Kasumi-1 (cell line): ENCODE measurements at places on chromosomes 7 and 10.

- DNase-seq, result no peak
Measured at GRCh38 chr7:24668927-24669635, 88.2 kb downstream of the GSDME start.

- peak; percentile 47 for DNase-seq
Measured at GRCh38 chr7:35533902-35534301, 161.0 kb downstream of the HERPUD2 start.

DNA sequence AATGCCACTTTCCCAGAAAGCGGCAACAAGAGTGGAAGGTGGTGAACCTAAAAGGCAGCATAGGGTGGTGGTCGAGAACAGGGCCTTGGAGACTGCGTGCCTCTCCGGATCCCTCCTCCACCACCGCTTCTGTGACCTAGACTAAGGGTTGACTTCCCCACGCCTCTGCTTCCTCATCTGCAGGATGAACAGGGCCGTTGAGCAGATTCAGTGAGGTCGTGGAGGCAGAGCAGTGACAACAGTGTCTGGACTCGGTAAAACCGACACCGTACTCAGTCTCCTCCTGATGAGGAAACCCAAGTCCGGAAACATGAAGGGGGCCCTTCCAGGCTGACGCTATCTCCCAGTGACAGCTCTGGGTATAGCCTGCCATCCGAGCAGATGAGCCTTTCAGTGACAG, 162.6 kb downstream of the CELF2 start:
- peak; percentile 100 for DNase-seq

DNA sequence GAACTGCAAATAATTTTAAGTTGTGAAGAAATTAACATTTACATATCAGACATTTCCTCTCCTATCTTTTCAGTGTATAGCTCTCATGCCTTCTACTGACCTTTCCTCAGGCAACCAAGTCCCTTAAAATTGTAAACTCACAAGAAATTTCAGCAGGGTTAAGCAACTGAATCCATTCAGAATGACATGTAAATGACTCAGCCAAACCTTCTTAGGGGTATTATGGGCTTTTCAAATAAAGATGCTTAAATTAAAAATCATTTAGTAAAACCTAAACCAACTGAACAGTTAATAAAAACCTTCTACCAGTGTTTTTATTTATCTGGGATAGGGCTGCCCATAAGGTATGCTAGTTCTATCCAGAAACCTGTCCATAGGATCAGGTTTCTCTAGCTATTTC, 20.7 kb downstream of the WAPL start:
- DNase-seq, result no peak

GRCh38 chr7:38396852-38397251, 123.4 kb upstream of the TARP start:
- DNase-seq, result no peak

- peak; percentile 58 for DNase-seq
Measured at GRCh38 chr7:82247814-82248433, 195.7 kb downstream of the CACNA2D1 start.

DNA sequence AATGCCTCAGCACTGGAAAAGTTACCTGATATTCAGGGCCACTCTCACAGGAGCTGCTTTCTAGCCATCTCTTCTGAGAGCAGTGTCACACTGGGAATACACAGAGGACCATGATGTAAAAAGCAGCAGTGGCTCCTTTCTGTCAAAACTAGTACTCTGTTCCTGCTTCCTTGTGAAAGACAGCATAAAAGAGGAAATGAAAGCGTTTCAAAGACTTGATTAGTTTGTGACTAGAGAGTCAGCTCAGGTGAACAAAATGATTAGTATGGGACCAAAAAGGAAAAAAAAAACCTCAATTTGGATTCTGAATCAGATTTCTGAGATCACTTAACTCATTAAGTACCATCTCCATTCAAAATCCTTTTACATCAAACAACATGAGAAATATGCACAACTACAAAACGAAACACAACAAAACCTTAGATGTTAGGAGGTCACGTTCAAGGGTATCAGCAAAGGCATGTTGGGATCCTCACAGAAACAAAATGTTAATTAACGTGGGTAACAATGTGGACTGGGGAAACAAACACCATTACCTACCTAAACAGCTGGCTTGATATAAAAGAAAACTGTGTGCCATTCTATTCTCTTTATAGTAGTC, 103.7 kb downstream of the MACC1 start:
- peak; percentile 2 for DNase-seq

DNA sequence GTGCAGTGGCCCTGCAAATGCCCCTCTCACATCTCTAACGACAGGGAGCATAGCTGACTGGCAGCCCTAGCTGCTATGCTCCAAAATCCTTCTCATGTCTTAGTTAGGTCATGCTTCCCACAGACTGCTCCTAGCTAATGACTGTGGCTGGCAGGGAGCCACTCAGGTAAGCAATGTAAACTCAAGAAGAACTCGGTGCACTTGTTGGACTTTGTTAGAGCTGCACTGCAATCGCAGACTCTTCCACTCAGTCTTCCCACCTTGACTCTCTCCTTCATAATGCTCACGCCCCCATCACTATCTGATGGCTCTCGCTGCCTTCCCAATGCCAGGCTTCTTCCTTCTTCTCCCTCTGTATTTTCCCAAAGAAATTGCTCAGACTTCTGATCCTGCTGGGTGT, 24.0 kb downstream of the OR9A2 start:
- DNase-seq, result no peak

DNA sequence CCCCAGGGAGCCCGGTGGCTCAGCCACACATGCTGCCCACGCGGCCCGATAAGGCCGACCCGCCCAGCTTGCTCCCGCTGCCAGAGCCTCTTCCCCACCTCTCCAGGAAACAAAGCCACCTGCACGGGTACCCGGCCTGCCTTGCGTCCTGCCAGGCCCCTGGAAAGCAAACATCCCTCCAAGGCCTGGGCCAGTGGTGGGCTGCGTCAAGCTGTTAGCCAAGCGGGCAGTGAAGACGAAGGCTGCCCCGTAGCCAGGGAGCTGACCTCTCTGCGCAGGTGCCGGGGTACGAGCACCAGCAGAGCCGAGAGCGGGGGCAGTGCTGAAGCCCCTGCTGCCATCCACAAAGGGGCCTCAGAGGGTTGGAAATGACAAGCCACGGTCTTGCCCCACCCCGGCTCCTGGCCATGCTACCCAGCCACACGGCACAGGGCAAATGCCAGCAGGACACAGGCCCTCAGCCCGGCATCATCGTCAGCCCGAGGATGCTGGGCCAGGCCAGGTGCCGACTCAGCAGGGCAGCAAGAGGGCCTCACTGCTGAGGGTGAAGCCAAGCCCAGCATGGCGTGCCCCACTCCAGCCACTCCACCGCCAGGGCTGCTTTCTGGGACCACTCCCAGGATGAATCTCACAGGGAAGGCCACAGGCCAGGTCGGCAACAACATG, 140.0 kb downstream of the PTPRN2 start:
- DNase-seq, result no peak

DNA sequence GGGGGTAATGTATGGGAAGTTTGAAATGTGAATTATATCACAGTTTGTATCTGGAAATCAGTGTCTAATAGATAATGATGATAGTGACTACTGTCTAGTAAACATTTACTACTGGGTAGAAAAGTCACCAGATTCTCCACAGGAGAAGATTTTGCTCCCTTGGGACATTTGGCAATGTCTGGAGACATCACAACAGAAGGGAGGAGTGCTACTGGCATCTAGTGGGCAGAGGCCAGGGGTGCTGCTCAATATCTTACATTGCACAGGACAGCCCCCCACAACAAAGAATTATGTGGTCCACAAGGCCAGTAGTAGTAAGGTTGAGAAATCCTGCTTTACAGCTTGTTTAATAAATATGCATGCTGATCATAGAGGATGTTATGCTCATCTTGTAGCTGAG, 92.3 kb upstream of the PRPS1L1 start:
- peak; percentile 0 for DNase-seq

- no peak for DNase-seq
Measured at GRCh38 chr7:54339073-54339472, 203.1 kb upstream of the VSTM2A start.

DNA sequence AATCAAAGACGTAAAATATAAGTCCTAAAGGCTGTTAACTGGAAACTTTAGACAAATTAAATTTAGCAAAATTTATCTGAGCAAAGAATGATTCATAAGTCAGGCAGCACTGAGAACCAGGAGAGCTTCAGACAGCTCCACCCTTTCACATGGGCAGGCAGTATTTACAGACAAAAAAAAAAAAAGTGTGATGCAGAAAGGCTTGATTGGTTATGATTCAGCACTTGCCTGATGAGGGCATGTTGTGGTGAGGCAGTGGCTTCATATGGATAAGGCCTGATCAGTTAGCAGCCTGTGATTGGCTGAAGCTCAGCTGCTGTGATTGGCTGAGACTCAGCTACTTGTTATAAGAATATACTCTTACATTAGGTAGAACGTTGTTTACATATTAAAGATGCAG, 495.4 kb upstream of the POM121L12 start:
- no peak for DNase-seq

DNA sequence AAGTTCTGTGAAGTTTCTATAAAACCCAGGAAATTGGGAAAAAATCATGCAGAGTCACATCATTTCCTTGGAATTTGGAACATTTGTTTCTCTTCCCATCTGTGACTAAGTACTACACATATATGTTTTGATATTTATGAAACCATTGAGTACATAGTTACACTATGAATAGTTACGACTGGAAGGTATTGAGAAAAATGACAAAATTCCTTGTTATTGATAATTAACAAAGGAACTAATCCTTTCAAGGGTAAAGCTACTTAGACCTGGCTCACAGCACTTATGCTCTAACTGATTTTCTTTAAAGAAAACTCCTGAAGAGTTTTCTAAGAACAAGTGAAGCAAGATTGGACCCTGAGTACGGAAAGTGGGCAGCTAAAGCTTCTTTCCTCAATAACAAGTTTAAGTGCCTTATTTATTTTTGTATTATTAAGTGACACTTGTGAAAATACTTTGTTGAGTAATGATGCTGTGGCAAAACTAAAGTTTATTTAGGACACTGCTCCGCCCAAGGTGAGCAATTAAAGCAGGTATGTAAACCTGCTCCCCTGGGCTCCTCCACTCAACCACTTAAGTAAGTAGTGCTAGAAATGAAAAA, 12.0 kb upstream of the GLCCI1 start:
- DNase-seq, result no peak

DNA sequence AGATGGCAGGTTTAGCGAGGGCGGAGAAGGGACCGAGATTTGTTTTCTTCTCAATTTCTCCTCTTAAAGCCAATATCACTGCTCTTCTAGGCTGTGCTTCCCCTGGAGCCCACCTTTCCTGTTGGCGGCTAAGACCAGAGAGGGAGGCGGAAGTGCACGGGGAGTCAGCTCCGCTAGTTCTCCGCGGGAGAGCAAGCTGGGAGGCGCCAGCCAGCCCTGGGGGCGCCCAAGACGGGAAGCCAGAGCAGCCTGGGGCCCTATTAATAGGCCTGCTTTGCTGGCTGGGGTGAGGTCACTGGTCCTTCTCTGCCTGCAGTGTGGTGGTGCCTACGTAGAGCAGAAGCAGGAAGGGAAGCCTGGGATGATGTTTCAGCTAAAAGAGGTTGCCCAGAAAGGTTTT, 61.6 kb downstream of the LSM5 start:
- no peak for DNase-seq

DNA sequence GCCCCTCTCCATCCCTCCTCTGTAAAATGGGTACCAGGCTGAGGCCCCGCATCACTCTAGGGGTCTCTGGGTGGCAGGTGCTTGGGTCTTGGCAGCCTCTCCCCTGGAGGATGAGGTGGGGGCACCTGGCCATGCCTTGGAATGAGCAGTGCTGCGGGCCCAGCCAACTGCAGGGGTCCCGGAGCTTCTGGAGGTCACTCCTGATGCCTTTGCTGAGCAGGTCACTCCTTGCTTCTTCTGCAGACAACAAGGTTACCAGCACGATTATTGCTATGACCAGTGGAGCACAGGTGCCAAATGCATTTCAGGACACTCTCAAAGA, 22.4 kb upstream of the ZNF488 start:
- DNase-seq, result no peak

- DNase-seq, result no peak
Measured at GRCh38 chr10:11035301-11035991, 17.8 kb downstream of the CELF2 start.

DNA sequence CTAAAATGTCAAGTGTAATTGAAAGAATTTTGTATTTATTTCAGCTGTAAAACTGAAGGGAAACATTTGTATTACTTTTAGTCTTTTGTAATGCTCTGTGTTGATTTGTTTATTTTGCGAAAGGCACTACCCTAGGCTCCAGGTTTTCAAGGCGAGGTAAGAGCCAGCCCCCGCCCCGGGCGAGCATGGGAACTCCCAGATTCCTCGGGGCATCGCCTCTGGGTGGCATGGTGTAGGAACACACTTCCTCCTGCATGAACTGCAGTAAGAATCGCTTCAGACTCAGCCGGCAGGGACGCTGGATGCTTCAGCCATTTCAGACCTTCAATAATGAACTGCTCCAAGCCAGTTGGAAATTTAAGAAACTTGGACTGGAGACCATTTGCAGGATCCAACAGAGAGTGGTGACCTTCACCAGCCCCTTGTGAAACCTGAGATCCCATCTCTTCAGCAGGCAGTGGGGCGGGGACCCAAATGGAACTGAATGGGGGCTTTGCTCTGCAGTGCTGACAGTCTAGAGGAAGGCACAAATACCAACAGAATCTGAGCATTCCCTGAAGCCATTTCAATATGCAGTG, 544.3 kb upstream of the MGMT start:
- DNase-seq, result no peak

GRCh38 chr10:130499541-130499940, 363.4 kb downstream of the GLRX3 start:
- no peak for DNase-seq

DNA sequence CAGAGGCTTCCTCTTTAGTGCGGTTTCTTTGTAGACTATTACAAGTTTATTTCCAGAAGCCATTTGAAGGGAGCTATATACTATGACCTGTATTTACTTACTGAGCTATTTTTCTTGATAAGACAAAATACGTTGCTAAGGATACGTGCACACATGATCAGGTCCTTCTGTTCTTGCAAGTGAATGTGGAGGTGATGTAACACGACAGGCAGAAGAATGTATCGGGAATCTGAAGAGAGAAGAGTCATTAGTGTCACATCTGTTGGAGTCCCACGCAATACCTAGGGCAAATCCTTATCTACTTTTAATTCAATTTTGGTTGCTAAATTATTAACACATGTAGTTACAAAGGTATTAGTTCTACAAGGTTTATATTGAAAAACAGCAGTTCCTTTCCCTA, 284.6 kb upstream of the IMMP2L start:
- DNase-seq, result no peak

DNA sequence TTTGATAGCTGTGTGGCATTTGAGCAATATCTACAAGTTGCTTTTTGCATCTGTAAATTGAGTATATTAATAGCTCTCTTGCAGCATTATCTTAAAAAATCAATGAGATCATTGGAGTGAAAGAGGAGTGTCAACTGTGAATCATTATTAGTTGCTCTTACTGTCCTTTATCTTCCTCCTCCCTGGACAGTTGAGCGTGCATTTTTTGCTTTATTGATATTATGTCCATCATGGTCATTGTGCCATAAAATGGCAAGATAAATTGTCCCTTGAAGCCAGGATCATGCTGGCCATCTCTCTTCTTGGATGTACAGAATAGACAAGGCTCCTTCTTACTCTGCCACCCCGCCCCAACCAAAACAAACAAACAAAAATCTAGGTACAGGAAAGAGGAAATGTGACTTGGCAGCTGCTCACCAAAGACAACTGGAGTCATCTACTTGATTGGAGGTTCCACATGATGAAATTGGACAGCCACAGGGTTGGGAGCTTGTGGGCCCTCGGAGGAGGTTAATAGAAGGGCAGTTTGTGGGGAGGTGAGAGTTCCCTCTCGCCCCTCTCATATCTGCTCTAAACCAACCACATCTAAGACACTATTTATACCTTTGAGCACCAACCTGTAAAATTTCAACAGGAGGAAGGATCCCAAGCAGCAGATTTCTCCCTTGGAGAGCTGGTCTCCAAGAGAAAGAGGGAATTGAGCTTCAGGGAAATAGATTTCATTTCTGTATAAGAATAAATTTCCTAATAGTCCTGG, 252.7 kb downstream of the SKIDA1 start:
- no peak for DNase-seq

- DNase-seq, result peak; percentile 53
Measured at GRCh38 chr10:95758351-95759025, 2.5 kb downstream of the ENTPD1 start.
